Fibroblast of lung (primary cell): ENCODE measurements at places on chromosomes 2 and 18.

GRCh38 chr2:208407667-208408066 lies 1.1 kb downstream of the PTH2R start:
- peak; percentile 3 for DNase-seq

DNA sequence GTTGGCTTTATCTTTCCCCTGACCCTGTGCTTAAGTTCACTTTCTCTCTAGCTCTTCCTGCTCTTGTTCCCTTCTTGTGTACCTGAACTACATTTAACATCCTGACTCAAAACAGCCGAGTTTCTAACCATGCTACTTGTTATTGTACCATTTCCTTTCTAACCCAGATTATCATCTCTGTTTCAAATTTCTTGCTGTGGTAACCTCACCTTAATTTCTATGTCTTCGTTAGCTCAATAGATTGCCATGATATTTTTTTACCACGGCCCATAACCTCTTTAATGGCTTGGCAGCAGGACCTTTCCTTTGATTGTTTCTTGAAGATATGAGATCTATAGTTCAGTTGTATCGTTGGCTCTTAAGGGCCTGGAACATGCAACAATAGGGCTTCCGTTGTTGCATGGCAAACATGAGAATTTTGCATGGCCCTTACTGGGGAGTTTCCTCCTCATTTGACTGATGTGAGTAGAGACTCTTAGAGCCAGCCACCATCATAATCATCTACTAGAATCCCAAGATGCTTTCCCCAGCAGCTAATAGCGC lies 11.1 kb downstream of the CFAP36 start:
- no peak for DNase-seq

GRCh38 chr2:62672601-62673000 lies 32.9 kb upstream of the EHBP1 start:
- peak; percentile 6 for DNase-seq

- DNase-seq, result no peak
Observed at GRCh38 chr2:44743473-44743872, 198.0 kb upstream of the SIX3 start.

- DNase-seq, result no peak
Observed at GRCh38 chr2:24313744-24314632, 46.3 kb downstream of the ITSN2 start.

- DNase-seq, result no peak
Observed at GRCh38 chr18:11412811-11413210, 196.6 kb upstream of the SLC35G4 start.

- no peak for DNase-seq
Observed at GRCh38 chr2:19158211-19158610, 200.2 kb downstream of the OSR1 start.

- no peak for DNase-seq
Observed at GRCh38 chr18:78857314-78858150, 122.1 kb upstream of the SALL3 start.

GRCh38 chr2:18413676-18414396 lies 146.6 kb downstream of the RDH14 start:
- DNase-seq, result peak; percentile 89

DNA sequence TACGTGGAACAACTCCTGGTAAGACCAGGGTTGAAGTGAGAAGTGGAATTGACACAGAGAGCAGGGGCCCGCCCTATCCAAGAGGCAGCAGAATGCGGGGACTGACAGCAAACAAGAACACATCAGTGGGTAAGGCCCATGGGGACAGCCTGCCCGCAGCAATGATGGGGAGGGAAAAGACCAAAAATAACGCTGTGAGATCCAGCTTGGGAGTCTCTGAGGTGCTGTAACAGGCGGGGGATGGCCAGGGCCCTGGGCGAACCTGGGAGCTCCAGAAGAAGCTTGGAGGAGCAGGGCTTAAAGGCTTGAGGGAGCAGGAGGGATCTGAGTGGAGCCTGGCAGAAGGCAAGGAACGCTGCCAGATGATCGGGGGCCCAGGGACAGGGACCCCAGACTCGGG lies 173.4 kb downstream of the TMEM200C start:
- DNase-seq, result no peak

- no peak for DNase-seq
Observed at GRCh38 chr18:24094561-24094960, 44.3 kb upstream of the CABYR start.

GRCh38 chr18:25819746-25820363 lies 270.6 kb downstream of the SS18 start:
- no peak for DNase-seq

GRCh38 chr2:99365661-99366060 lies 28.5 kb downstream of the EIF5B start:
- DNase-seq, result peak; percentile 6

- DNase-seq, result no peak
Observed at GRCh38 chr2:162787616-162788015, 51.0 kb downstream of the KCNH7 start.

DNA sequence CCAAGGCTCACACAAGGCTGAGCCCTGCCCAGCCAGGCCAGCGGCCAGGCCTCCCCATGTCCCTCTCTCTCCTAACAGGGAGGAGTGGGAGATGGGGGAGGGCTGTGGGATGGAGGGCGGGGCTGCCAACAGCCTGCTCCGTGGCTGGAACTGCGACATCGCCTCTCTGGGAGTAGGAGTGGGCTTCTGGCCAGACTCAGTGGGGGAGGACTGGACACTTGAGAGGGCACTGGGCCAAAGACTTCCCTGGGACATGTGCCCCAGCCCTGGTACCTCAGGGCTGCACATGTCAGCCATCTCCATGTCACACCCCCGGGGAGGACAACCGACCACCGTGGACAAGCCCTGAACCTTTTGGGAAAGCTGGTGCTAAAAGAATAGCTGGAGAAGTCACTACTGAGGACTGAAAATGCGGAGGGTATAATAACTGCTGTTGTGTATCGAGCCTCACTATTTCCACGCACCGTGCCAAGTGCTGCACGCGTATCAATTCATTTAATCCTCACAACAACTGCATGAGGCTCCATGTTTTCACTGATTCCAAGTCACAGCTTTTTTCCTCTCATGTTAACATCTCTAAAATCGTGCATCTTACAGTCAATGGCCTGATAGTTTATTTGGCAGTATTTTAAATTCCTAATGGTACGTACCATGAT lies 127.3 kb downstream of the MSH2 start:
- DNase-seq, result no peak

- peak; percentile 85 for DNase-seq
Observed at GRCh38 chr18:36692921-36693332, 135.9 kb downstream of the TPGS2 start.

DNA sequence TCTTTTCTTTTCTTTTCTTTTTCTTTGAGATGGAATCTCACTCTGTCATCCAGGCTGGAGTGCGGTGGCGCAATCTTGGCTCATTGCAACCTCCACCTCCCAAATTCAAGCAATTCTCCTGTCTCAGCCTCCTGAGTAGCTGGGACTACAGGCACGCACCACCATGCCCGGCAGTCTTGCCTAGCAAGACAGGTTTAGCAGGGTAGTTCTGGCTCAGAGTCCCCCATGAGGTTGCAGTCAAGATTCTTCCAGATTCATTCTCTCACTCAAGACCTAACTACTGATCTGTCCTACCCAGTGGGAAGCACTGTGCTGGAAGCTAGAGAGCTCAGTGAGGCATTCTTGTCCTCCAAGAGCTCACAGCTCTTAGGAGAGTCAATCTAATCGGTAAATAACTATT lies 17.6 kb upstream of the ZAP70 start:
- no peak for DNase-seq

GRCh38 chr18:24018299-24018886 lies 3.8 kb downstream of the TTC39C start:
- no peak for DNase-seq

DNA sequence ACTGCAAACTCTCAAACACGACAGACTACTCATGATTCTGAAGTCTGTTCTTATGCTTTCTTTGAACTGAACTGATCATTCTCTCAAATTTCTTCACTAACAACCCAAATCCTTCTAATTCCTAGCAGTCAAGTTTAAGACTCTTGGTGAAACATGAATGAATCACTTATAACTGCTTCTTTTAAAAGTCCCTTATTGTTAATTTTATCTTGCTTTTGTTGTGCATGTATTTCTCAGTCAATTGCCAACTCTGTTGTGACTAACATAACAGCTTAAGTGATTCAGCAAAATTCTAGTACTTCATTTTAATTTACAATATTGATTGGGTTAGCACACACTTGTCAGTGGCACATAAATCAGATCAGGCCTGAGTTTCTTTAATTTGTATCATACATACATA lies 357.0 kb upstream of the FSIP2 start:
- no peak for DNase-seq

- DNase-seq, result no peak
Observed at GRCh38 chr2:191029280-191029950, 15.4 kb upstream of the STAT1 start.

- DNase-seq, result no peak
Observed at GRCh38 chr2:98088261-98088660, 1.3 kb downstream of the VWA3B start.

DNA sequence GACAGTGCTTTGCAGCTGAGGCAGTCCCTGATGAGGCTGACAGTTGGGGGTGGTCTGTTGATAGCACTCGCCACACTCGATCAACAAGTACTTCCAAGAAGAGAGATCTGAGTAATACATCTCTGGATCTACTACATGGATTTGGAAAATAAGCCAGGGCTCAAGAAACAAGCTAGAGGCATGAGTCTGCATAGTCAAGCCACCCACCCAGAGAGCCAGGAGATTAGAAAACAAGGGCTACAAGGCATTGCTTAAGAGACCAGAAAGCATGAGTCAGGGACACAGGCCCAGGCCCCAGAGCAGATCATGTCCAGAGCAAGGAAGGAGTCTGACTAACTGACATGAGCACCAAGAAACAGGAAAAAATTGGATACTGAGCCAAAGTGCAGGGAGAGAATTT lies 196.9 kb upstream of the CWC22 start:
- DNase-seq, result peak; percentile 81

GRCh38 chr2:74712223-74713053 lies 58.4 kb downstream of the SEMA4F start:
- DNase-seq, result no peak

DNA sequence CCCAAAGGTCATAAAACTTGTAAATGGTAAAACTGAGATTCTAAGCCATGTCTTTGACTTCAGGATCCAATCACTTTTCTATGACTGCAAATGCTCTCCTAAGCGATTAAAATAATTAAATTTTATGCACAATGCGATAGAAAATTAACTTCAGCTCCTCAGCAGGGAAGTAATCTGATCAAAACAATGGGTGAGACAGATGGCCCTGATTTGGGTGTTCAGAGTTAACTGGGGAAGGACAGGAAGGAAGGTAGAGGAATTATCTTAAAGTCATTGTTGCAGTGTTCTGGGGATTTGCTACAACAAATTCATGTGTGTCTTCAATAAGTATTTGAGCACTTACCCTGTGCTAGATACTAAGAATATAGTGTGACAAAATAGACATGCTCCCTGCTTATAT lies 446.0 kb upstream of the MEX3C start:
- no peak for DNase-seq

- DNase-seq, result peak; percentile 75
Observed at GRCh38 chr18:70047931-70048603, 100.4 kb upstream of the CD226 start.

GRCh38 chr18:36856815-36857214 lies 27.9 kb downstream of the KIAA1328 start:
- no peak for DNase-seq

GRCh38 chr2:71471276-71471675 lies 17.9 kb downstream of the DYSF start:
- DNase-seq, result peak; percentile 88

- no peak for DNase-seq
Observed at GRCh38 chr2:181239201-181239799, 217.9 kb upstream of the ITGA4 start.

DNA sequence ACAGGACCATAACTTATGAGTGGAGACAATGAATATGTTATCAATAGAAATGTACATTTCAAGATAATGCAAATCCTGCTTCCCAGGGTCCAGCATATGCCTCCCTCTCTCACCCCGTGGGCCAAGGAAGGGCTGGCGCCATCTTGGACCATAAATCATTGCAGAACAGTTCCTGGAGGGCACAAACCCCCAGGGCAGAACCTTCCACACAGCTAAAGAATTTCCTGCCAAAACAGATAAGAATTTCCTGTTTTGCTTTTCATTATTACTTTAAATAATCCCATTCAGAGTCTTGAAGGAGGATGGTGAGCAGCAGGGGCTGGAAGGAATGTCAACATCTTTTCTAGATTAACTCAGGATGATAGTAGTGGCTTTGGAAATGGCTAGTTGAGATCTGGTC lies 53.7 kb downstream of the EHD3 start:
- no peak for DNase-seq

DNA sequence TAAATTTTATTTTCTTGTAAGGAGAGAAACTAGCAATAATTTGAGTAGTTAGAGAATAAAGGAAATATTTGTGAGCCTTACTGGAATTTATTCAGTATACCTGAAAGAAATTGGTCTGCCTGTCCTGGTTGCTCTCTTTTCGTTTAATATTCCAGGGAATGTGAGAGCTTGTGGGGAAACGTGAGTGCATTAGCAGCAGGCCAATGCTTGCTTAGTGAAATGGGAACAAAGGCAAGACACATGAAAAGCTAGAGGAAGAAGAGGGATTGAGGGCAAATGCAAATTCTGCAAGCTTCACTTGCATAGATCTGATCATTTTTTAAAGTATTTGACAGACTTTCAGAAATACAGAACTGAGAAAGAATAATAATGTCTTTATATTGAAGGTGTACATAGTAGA lies 111.0 kb downstream of the ERBB4 start:
- DNase-seq, result no peak

GRCh38 chr2:85635636-85636035 lies 19.6 kb downstream of the USP39 start:
- DNase-seq, result no peak

GRCh38 chr18:48607056-48607984 lies 68.5 kb downstream of the CTIF start:
- DNase-seq, result peak; percentile 90

DNA sequence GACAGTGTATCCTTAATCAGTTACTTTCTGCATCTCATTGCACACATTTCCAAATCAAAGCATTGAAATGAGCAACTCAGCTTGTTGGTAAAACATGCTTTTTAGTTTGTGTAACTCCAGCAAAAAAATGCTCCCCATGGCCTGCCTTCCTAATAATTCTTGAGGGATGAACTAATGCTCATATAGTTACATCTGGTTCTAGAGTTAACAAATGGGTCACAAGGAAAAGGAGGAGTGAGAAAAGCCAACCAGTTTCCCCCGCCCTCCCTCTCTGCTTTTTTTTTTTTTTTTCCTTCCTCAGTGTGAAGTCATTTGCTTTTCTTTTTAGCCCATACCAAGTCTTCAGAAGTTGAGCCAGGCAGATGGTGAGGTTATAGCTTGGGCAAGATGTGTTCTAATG lies 231.7 kb downstream of the MTX2 start:
- peak; percentile 18 for DNase-seq

GRCh38 chr2:157325786-157326185 lies at the start of gene ERMN:
Gene ERMN, minus strand, starts transcription at chr2:157325824. Its CDS starts 182 bp downstream, at chr2:157325642.
- no peak for DNase-seq

GRCh38 chr2:166881177-166881576 lies 7.1 kb upstream of the XIRP2 start:
- peak; percentile 42 for DNase-seq

- peak; percentile 40 for DNase-seq
Observed at GRCh38 chr2:241950413-241951315, 81.1 kb downstream of the RTP5 start.

- no peak for DNase-seq
Observed at GRCh38 chr2:99802734-99803133, 312.9 kb upstream of the REV1 start.

- DNase-seq, result no peak
Observed at GRCh38 chr2:88711289-88711688, 19.8 kb downstream of the RPIA start.

- DNase-seq, result peak; percentile 25
Observed at GRCh38 chr18:40692871-40693270, 1262.2 kb upstream of the PIK3C3 start.
